ENCODE measurements at places on chromosomes 4 and X.

- DNase-seq: no peak
These were observed 243.9 kb upstream of the VCX3A start for GRCh38 chrX:6778544-6779503.

DNA sequence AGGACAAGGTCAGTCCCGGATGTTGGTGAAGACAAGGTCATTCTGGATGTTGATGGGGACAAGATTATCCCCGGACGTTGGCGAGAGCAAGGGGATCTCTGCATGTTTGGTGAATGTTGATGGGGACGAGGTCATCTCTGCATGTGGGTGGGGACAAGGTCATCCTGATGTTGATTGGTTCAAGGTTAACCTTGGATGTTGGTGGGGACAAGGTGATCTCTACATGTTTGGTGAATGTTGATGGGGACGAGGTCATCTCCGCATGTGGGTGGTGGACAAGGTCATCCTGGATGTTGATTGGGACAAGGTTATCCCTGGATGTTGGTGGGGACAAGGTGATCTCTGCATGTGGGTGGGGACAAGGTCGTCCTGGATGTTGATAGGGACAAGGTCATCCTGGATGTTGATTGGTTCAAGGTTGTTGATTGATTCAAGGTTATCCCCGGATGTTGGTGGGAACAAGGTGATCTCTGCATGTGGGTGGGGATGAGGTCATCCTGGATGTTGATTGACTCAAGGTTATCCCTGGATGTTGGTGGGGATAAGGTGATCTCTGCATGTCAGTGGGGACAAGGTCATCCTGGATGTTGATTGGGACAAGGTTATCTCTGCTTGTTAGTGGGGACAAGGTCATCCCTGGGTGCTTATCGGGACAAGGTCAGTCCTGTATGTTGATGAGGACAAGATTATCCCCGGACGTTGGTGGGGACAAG lies 28.8 kb upstream of the PLCXD1 start:
- no peak for DNase-seq

DNA sequence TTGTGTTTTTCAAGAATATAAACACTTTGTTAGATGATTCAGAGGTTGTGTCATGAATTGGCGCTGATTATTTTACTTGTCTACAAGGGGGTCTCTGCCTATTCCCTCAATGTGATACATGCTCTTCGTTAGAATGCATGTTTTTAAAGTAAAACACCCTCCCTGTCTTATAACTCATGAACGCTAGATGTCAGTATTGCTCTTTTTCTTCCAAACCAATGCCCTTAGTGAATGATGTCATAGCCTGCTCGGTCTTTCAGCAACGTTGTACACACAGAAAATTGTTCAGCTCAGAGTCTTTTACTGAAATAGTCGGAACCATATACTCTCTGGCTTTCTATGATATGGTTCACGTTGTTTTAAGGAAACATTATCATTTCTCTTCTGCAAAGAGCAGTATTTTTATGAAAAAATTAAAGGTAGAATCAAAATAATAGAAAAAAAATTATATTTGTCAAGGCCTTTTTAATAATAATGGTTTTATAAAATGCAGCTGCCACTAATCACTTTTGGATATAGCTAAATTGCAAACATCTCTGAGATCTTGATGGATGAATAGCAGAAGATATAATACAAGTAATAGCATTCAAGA lies 292.9 kb downstream of the TLL1 start:
- no peak for DNase-seq

DNA sequence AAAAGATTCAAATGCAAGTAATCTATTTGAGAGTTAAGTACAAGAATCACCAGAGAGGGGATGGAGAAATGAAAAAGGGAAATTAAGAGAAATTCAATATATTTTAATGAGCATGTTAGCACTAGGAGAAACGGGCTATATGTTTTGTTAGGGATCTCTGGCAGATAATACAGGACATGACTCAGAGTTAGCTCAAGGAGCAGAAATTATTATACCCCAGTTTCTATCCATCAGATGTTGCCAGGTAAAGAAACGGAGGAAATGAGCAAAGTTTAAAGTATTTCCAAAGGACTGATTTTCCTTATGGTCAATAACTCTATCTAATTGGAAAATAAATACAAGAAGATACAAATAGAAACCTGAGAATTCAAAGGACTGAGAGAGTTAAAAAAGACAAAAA lies 867.6 kb downstream of the TRAM1L1 start:
- no peak for DNase-seq

DNA sequence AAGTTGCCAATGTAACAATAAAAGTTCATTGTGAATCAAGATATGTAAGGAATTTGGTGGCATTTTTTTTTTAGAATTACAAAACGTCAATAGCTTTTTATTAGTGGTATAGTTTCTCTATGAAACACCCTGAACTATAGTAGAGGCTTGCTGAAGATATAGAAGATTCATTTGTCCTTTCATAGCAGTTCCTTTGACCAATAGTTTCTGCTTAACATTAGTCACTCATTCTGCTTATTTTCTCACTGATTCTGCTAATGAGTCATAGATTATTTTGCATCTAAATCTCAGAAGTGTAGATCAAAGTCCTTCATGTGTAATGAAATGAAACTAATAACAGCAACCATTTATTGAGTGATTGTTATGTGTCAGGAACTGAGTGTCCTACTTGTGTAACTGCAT lies 205.0 kb upstream of the TET2 start:
- no peak for DNase-seq

DNA sequence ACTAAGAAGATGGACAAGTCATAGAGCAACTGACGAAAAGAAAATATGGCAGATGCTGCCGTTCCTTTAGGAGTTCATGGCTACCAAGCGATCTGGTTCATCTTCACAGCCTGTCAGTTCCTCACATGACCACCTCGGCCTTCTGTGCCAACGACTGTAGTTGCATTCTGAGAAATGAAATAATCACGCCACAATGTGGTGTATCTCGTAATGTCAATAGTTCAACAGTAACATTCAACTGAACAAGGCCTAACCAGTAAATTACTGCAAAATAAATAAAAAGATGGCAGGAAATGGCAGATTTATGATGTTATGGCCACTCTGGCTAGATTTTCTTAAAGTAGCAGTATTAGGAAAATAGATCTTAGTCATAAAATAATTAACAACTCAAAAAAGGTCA lies 4.4 kb downstream of the GPRIN3 start:
- DNase-seq: no peak

DNA sequence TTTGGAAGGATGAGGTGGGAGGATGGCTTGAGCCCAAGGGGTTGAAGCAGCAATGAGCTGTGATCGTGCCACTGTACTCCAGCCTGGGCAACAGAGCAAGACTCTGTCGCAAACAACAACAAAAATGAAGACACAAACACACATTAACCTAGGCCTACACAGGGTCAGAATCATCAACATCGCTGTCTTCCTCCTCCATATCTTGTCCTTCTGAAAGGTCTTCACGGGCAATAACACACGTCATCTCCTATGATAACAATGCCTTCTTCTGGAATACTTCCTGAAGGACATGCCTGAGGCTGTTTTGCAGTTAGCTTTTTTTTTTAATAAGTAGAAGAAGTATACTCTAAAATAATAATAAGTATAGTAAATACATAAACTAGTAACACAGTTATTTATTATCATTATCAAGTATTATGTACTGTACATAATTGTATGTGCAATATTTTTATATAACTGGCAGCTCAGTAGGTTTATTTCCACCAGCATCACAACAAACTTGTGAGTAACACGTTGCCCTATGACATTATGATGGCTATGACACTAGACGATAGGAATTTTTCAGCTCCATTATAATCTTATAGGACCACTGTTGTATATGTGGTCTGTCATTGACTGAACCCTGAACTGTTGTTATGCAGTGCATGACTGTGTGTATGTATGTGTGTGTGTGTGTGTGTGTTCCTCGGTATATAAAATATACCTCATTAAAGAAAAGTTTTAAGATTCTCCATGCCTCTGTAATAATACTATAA lies 69.2 kb upstream of the MAML3 start:
- DNase-seq: no peak

DNA sequence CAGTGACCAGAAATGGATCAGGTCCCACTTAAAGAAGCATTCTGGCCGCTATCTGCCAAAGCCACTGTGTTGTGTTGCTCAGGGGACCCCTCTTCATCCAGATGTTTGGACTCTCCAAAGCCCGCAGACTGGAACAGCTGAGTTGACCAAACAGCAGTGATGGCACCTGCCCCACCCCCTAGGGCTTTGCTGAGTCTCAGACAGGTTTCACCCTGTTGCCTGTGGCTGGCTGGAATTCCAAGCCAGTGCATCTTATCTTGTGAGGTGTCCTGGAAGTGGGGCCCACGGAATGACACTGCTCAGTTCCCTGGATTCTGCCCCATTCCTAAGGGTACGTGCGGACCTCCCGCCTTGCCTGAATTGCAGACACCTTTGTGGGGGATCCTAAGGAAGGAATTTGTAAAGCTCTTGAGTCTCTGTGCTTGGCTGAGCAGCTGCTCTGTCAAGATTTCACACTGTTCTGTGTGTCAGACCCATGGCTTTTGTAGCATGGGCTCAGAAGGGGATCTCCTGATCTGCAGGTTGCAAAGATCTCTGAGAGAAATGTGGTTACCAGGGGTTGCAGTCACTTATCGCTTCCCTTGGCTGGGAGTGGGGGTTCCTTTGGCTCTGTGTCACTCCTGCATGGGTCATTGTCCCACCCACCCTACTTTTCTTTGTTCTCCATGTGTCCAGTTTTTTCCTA lies 1707.9 kb upstream of the PCDH10 start:
- DNase-seq: no peak

DNA sequence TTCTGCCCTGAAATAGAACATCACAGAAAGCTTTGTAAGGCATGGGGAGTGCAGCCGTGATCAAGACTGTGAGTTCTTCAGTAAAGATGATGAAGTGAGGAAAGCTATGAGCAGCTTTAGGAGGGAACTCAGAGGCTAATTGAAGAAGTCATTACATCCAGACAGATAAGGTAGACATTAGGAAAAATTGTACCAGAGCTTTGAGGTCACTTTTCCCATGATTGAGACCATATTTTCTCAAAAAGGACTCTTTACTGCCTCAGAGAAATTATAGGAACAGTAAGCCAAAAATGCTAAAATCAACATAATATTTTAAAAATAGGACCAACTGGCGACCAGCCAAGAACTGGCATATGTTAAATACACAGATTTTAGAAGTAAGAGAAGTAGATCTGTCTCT lies 11.2 kb downstream of the CHST7 start:
- no peak for DNase-seq

DNA sequence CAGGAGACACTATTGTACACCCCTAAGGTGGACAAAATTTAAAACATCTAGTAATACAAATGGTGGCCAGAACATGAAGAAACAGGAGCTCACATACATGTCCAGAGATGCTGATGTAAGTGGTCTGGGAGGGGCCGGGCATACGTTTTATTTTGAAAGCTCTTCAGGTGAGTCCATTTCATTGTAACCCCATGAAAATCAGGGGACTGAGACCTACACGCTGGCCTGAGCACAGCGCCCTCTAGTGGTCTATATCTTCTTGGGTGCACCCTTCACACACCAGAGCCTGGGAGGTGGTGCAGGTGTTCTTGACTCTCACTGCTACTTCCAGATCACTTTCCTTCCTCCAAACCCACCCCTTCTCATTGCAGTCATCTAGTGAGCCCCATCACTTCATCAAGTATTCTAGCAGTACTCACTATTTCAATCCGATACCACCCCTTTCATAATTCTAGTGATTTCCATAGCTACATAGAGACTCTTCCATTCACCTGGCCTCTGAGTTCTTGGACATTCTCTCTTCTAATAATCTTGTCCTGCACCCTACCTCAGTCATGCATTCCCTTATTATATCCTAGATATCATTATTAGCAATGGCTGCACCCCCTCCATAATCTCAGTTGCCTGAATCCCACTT lies 4.3 kb upstream of the TLR6 start:
- peak; percentile 70 for DNase-seq

- no peak for DNase-seq
These were observed 45.3 kb downstream of the ANK2 start for GRCh38 chr4:113094802-113095201.

GRCh38 chr4:110654254-110654635 lies 31.4 kb upstream of the PITX2 start:
- no peak for DNase-seq

DNA sequence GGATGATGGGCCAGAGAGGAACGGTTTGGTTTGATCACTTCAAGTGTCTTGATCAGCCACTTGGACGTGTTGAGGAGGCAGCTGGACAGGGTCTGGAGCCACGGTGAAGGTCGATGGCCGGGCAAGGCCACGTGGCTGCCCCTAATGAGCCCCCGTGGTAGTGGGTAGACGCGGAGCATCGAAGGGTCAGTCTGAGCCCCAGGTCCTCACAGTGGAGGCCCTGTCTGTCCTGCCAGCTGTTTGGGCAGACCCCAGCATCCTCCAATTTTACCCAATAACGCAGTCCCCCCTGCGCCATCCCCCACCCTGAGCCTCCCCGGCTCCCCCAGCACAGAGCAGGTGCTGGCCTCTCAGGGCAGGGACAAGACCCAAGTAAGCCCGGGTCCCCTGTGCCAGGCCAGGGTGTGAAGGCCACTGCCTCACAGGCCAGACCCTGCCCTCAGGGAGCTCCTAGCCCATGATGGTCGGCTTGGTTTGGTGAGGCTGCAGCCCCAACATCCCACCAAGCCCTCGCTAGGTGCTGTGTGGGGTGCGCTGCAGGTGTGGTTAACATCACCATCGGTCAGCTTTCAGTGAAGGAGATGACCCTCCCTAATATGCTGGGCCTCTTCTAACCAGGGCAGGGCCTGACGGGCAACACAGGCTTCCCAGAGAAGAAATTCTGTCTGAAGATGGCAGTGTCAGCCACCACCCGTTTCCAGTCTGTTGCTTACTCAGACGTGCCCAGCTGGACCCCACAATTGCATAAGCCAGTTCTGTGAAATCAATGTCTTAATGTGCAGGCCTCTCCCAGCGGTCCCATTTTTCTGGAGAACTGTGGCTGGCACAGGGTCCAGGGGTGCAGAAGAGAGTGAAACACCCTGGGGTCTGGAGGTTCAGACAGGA lies 40.5 kb upstream of the NKX1-1 start:
- no peak for DNase-seq

GRCh38 chr4:186832906-186833305 lies 109.2 kb upstream of the FAT1 start:
- DNase-seq: no peak

DNA sequence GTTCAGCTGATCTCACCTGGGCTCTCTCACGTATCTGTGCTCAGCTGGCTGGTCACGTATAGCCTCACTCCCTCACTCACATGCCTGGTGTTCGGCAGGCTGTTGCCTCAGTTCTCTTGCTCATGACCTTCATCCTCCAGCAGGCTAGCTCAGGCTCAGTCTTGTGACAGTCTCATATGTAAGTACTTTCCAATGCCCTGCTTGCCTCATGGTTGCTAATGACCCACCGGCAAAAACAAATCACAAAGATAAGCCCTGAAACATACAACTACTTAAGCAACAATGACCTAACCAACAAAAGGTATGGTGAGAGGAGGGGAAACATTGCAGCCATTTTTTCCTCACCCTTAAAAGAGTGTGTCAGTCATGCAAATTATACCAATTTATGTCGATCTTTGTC lies 25.0 kb downstream of the MEPE start:
- no peak for DNase-seq

DNA sequence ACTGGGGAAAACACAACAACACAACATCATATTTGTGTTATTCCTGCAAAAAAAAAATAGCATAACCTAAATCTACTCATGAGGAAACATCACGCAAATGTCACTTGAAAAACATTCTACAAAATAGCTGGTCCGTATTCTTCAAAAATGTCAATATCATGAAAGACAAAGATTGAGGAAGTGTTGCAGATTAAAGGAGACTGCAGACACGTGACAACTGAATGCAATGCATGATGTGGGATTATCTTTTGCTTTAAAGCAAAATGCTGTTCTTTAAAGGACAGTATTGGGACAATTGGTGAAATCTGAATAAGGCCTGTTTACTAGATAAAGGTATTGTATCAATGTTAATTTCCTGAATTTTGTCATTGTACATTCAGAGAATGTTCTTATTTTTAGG lies 157.7 kb downstream of the SMIM20 start:
- no peak for DNase-seq

GRCh38 chr4:153528705-153529485 lies 62.7 kb downstream of the TMEM131L start:
- no peak for DNase-seq

All from ecto neural progenitor cell (in vitro differentiated cells).